ENCODE measurements at places on chromosomes 16 and 17.

DNA sequence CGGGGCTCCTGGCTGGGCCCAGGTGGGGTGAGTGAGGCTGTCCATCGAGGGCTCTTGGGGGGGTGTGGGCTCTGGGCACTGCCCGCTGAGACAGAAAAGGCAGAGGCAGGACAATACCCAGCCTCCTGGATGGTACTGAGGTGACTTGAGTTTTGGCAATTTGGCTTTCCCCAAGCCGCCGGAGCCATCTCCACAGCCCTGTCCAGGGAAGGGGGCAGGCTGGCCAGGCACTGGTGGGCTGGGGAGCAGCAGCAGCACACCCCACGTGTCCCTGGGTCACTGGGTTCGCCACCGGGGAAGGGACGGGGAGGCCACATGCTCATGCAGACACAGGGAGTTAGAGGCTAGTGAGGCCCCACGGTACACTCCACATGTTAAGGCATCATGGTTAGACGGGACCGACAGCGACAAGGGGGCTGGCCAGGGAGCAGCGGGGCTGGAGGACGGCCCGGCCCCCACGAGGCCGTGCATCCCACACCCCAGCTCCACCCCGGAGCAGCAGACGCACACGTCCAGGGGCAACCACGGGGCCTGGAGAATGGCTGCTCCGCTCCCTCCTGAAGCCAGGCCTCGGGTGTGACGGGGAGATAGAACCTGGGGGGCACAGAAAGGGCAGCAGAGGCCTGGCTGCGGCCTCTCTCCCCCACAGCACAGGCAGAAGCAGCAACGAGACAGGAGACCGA is 3.0 kb downstream of the ARHGDIA start:
- DNase-seq: no peak

DNA sequence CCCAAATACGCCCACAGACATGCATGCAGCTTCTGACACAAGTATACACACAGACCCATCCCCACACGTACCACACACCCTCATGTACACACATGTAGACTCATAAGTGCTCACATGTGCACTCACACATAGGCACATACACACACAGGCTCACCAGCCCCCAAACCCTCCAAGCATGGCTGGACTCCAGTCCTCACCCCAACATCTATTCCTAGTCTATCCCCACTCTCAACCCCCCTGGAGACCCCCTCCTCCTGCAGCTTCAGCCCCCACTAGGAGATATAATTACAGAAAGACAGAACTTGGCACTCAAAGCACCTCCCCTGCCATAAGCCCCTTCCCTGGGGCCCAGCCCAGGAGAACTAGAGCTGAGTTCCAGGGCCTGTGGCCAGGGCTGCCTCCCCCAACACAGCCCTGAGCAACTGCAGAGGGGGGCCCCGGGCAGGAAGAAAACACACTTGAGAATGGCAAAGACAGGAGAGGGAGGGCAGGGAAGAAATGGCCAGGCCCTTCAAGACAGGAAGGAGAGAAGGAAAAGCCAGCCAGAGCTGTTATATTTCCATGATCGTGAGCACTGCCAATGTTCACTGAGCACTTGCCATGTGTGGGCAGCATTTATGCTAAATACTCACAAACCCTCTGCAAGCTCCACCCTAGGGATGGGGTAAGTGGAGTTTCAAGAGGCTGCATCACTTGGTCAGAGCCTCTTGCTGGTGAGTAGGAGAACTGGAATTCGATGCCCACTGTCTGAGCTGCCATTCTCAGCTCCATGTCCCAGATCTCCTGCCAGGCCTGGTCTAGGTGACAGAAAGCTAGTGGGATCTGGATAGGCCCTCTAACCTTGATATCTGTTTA is 224.5 kb downstream of the ZNF423 start:
- DNase-seq: no peak

- DNase-seq: no peak
These were observed 75.5 kb upstream of the CLEC3A start for GRCh38 chr16:77946823-77947222.

GRCh38 chr17:290121-290521 is 62.5 kb downstream of the RPH3AL start:
- DNase-seq: no peak

DNA sequence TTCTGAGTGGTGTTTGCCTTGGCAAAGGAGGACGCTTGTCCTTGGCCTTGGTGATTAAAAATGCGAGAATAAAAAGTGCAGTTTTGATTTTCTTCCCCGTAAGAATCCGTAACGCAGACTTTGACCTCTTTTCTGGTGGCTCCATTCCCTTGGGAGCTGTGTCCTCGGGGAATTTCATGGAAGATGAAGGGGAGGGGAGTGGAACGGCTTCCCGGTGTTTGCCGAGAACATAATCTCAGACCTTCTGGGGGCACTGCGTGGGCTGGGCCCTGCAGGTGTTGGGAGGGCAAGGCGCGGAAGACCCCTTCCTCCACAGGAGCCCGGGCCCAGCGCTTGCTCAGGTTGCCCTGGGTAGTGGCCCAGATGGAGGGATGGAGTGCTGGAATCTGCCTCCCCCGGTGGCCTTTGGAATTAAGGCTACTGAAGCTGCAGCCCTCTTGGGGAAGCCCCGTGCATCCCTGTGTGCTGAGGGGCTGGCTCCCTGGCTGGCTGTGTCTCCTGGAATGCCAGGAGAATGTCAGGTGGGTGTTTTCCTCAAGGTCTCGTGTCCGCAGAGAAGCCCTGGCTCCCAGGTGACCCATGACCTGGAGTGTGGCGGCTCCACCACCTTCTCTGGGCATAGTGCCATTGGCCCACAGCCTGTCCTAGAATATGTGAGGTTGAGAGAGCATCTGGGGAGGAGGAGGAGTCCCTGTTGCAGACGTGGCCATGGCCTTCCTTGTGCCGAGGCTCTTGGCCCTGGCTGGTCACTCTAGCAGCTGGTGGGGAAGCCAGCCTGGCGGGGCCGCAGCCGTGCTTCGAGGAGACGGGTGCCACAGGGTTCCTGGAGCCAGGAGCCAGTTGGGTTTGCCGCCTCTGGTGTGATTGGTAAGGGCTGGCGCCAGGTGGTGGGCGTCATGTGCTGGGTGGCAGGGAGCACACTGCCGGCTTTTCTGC is 3.1 kb downstream of the BAIAP2 start:
- no peak for DNase-seq

DNA sequence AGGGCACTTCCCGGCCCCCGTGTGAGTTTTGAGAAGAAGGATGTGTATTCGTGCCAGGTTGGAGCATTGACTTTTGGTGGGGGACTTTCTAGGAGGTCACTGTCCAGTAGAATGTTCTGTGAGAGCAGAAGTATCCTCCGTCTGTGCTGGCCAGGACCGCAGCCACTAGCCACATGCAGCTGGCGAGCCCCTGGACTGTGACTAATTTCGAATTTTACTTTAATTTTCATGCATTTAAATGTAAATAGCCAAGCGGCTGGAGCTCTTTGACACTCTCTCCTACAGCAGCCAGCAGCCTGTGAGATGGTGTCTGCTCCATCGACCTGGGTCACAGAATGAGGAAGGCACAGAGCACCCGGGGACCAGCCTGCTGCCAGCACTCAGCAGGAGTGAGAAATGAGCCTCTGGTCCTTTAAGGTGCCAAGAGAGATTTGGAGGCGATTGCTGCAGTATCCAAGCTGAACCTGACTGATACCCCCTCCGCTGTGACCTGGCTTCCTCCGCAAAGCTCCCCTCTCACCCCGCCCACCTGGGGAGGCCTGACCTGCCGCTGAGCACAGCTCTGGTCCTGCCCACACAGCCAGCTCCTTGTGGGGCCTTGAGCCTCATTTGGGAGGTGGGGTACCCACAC is 7.8 kb downstream of the ATP2A3 start:
- no peak for DNase-seq

DNA sequence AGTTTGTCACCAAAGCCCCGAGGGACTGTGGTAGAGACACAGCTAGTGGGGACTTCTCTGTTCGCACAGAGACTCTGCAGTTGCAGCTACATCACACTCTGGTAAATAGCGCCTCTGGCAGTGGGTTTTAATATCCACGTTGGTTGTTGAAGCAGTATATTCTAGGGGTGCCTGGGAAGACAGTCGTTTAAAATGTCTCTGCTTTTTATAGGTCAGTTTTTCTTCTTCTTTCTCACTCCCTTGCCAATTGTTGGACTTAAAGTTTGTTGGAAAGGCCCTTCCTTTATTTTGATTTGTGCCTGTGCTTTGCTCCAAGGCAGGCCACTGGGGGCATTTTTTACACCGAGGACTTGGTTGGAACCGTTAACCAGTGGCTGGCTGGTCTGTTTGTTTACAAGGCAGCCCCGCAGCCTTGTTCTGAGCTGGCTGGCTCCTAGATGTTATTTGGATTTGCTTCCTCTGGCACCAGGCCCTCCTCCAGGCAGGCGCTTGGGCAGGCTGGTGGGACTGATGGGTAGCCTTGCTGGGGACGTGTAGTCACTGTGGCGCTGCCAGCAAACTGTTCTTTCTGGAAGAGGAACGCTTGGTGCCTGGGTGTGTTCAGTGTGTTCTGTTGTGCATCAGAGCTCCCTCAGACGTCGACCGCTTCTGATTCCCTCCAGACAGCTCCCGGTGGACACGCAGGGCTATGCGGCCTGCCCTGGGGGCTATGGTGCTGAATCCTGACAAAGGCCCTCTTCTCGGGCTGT is 218.2 kb upstream of the CHMP6 start:
- no peak for DNase-seq

DNA sequence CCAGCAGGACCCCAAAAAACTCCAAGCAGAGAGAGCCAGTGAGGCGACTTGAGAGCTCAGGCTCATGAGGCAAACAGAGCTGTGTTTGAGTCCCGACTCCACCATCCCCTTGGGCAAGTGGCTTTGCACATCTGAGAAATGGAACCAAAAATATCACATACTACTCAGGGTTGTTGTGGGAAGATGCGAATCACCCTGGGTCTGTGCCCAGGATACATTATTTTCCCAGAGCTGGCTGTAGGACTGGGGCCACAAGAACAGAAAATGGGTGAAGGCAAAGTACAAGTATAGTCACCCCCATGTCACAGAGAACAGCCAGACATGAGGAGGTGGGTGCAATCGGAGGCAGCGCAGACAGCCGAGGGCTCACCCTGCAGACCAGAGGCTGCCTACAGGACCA is 127.3 kb downstream of the GAS7 start:
- no peak for DNase-seq

DNA sequence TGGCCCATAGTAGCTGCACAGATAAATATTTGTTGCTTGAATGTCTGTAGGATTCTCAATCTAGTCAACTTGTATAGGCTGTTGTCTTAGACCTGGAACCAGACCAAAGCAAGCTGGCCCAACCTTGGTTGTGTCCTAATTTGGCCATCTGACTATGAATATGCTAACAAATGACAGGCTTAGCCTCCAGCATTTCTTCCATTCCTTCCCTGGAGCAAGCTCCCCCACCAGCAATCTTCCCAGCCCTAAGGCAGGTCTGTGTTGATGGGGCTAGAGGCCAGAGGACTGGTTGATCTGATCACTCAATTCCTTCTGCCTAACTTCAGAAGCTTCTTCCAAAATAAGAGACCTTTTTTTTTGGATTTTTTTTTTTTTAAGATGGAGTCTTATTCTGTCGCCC is 9.4 kb upstream of the PHOSPHO1 start:
- DNase-seq: no peak

DNA sequence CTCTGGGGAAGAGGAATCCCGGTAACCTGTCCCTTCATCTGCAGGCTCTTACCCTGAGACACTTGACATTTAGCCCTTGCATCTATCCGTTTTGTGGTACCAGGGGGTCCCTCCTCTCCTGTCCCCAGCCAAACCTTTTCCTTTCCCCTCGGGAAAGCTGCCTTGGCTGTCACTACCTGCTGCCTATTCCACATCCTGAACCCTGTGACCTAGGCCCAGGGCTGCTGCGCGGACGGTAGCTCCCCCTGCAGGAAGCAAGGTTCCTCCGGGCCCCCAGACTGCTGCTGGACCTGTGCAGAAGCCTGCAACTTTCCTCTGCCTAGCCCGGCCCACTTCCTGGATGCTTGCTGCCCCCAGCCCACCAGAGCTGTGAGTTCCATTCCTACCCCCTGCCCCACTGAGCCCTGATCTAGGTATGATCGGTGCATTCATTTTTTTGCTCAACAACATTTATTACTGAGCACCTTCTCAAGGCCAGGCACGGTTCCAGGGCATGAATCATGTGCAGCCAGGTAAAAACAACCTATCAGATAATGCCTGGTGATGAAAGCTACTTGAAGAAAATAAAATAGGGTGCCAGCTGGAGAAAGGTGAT is 10.5 kb upstream of the ALDOA start:
- DNase-seq: no peak

DNA sequence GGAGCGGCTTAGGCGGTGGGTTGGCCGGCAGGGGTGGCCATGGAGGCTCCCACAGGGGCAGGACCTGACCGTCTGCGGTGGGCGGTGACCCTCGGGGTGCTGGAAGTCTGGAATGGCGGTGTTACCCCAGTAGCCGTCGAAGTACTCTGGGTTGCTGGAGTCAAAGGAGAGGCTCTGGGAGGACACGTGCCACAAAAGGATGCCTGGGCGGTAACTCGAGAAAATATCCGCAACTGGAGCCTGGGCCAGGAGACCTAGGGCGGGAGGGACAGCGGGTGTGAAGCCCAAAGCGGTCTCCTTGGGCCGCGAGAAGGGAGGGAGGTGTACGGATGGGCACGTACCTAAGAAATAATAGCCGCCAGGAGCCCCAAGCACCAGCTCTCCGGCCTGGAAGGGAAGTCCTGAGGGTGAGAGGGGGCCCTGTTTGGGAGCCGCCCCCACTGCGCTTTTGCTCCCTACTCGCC is 4.6 kb downstream of the ITGA2B start:
- no peak for DNase-seq

DNA sequence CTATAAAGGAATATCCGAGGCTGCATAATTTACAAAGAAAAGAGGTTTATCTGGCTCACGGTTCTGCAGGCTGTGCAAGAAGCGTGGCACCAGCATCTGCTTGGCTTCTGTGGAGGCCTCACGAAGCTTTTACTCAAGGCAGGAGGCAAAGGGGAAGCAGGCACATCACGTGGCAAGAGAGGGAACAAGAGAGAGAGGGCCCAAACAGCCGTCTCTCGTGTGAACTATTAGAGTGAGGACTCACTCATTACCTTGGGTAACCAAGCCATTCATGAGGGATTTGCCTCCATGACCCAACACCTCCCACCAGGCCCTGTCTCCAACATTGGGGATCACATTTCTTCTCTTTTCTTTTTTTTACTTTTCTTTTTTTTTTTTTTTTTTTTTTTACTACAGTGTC is 7.5 kb upstream of the ALKBH5 start:
- DNase-seq: no peak

DNA sequence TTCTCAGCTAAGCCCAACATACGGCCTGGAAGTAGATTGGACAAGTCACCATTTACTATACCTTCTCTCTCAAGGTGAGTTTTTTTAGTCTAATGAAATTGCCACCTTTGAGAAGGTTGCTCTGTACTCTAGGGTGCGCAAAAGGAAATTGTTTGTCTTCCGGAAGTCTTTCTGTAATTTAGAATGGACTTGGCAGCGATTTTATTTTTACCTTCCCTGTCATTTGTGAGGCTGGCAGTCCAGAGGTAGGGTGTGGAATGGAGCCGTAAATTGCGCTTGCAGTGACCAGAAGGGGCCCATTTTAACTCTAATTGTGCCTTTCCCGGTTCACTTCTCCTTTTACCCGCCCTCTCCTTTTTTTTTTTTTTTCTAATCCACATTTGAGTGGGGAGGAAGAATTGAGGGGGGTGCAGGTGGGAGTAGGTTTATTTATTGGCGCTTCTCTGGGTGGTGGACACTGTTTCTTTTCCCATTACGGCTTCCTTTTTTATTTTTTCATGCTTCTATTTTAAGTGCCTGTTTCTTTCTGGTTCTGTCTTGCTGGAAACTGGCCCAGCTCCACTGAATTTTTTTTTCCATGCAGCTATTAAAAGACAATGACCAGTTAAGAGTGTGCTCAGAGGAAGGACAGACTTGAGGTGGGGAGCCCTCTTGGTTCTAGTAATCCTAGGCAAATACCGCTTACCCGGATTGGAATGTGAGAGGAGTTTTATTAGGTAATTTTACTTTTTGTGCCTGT is 89.7 kb upstream of the CLEC18A start:
- DNase-seq: no peak
